Stimulated activated CD8-positive, alpha-beta memory T cell treated with anti-CD3 and anti-CD28 coated beads, Interleukin-15, amount 100 ng/mL, for 24 hours (primary cell): ENCODE measurements at places on chromosomes 11 and 22.

DNA sequence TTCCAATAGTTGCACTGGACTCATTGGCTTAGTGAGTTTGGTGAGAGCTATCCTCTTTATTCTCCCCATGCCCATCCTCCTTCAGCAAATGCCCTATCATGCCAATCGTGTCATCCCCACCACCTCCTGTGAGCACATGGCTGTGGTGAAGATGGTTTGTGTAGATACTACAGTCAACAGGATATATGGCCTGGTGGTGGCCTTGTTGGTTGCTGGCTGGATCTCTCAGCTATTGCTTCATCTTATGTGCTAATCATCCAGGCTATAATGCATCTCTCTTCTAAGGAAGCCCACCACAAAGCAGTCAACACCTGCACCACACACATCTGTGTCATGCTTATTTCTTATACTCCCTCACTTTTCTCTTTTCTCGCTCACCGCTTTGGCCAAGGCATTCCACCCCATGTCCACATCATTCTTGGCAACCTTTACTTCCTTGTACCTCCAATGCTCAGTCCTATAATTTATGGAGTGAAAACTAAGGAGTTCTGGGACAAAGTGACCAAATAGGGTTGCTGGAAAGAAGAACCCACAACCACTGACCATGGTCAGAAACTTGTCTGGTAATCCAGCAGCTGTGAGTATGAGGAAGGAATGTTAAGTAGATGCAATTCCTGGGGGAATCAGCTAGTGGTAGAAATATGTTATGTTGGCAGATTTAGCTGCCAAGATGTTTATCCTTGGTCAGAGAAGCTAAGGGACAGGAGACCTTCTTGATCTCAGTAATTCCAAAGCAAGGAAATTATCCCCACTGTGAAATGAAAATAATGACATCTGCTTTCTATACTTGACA is 16.3 kb upstream of the OR56B1 start:
- no peak for DNase-seq

GRCh38 chr22:46546466-46547178 is 9.2 kb upstream of the CELSR1 start:
- DNase-seq = no peak

DNA sequence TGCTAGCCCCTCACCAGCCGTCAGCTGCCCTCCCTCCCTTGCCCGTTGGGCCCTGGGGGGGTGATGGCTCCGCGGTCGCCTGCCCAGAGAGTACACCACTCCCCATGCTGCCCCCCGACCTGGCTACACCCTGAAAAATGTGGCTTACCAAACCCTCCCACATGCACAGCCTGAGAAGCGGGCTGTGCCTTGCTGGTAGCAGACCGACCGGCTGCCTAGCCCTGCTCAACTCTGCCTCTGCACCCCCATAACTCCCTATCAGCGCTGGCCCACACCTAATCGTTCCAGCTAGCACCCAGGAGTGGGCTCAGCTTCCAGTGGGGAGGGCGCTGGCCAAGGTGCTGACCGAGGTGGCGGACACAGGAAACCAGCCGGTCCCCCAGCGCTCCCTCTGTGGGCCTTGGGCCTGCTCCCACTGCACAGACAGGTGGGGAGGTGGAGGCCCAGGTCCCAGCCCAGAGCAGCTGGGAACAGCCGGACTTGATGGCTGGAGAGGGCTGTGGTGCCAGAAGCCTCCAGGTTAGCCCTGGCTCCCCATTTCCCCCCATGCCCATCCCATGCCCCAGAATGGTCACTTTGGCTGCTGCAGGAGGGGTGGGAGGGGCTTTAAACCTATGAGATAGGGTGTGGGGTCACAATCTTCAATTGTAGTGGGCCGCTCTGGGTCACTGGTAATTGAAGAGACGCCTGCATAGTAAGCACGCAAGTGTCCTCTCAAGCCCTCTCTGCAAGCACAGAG is 32.1 kb upstream of the PRODH start:
- DNase-seq = no peak

DNA sequence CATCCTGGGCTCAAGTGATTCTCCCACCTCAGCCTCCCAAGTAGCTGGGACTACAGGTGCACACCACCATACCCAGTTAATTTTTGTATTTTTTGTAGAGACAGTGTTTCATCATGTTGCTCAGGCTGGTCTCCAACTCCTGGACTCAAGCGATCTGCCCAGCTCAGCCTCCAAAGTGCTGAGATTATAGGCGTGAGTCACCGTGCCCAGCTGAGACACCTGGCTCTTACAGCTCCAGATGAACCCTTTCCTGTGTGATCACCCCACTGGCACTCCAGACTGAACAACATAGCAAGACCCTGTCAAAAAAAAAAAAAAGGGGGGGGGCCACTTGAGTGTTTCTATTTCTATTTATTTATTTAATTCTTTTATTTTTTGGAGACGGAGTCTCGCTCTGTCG is 1.0 kb upstream of the ADSL start:
- no peak for DNase-seq

- no peak for DNase-seq
Measured at GRCh38 chr11:102014756-102015155, 32.5 kb upstream of the CFAP300 start.

DNA sequence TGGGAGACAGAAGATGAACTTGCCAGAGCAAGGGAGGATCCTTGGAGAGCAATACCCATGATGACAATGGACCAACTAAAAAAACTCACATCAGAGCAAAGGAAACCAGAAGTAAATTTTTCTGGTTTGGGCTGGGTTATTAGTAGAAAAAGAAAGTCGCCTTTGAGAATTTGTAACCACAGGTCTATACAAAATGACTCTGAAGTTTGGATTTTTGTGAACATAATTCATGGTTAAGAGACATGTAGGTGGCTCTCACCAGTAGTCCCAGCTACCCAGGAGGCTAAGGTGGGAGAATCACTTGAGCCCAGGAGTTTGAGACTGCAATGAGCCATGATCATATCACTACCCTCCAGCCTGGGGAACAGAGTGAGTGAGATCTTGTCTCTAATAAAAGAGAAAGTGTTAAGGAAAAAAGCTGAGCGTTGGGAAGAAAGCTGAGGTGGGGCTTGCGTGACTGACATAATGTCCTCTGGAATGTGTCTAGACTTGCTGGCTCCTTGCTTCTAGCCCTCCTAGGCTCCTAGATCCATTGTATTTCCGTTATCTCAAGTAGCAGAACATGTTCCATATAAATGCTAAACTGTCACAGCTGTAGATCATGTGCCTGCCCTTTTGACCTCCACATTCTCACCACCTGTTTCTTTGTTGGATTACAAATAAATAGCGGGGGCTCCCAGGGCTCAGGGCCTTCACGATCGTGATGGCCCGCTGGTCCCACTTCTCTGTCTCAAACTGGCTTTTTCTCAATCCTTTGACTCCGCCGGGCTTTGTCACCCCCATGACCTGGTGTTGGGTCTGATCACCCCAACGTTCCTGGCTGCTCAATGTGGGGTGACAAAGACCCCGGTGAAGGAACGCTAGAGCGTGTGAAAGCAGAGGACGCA is 56.2 kb upstream of the SC5D start:
- DNase-seq = no peak

GRCh38 chr22:29484642-29485041 is 4.6 kb downstream of the NEFH start:
- DNase-seq = no peak

DNA sequence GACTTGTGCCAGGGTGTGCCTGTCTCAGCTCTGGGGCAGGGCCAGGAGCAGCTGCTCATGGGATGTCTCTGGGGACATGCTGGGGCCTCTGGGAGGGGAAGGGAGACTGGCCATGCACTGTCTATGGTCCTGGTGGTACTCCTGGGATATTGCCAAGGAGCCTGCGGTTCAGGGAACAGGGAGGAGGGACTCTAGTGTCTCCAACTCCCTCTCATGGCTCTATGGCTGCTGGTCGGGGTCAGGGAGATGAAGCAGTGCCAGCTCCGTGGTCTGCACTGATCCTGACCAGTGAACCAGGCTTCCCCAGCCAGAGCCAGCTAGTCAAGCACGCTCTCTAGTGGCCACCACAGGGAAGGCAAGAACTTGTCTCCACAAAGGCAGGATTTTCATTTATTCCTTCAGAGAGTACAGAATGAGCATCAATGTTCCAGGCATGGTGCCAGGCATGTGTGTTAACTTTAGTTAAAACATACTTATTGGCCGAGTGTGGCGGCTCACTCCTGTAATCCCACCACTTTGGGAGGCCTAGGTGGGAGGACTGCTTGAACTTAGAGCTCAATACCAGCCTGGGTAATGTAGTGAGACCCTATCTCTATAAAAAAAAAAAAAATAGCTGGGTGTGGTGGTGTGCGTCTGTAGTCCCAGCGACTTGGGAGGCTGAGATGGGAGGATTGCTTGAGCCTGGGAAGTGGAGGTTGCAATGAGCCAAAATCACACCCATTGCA is 2.5 kb upstream of the BEST1 start:
- DNase-seq = no peak

- no peak for DNase-seq
Measured at GRCh38 chr22:27778294-27779090, 23.1 kb downstream of the MN1 start.

DNA sequence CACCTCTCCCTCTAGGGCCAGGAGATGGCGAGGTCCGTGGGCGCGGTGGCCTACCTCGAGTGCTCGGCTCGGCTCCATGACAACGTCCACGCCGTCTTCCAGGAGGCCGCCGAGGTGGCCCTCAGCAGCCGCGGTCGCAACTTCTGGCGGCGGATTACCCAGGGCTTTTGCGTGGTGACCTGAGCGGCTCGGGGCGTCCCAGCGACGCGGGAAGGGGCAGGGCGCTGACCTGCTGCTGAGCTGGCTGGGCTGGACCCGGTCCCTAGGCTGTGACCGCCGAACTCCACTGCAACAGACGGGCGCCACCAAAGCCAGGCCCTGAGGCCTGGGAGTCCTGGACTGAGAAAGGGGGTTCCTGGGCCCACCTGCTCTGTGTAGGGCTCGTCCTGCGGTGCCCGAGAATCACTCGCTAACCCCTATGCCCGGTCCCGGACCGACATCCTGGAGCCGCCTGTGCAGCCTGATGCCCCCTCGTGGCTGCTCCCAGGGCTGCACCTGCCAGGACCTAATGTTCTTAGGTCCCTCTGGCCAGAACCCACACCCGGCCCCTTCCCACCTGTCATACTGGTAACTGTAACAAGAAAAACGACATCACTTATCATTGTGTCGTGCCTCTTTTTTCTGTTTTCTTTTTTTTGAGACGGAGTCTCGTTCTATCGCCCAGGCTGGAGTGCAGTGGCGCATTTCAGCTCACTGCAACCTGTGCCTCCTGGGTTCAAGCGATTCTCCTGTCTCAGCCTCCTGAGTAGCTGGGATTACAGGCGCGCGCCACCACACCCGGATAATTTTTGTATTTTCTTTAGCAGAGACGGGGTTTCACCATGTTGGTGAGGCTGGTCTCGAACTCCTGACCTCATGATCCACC is 15.0 kb downstream of the RHOD start:
- DNase-seq = peak; percentile 50

DNA sequence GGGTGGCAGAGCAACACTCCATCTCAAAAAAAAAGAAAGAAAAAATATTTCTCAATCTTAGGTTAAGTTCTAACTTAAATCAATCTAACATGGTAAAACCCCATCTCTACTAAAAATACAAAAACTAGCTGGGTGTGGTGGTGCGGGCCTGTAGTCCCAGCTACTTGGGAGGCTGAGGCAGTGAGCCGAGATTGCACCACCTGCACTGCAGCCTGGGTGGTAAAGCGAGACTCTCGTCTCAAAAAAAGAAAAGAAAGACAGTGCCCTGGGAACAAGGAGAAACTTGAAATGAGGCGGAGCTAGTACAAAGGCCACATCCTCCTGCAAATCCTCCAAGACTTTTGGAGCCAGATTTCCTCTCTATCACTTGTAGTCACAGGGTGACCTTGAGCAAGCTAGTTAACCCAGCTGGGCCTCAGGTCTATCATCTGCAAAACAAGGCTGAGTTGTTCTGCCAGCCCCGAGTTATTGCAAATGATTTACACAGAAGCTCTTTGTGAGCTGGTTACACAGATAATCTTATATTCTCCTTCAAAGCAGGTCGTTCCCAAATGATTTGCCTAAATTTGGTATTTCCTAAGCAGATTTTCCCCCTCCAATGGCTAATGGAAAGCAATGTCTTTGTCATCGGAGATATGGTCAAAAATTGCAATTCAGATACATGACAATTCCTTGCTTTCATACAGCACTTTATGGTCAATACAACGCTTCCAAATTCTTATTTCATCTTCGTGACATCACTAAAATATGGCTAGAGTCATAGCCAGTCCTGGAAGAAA is 1.9 kb downstream of the ANKRD54 start:
- DNase-seq = no peak

- DNase-seq = peak; percentile 55
Measured at GRCh38 chr22:46798366-46799350, 36.2 kb downstream of the TBC1D22A start.

GRCh38 chr22:22827187-22827939 is 60.3 kb upstream of the IGLL5 start:
- DNase-seq = no peak

DNA sequence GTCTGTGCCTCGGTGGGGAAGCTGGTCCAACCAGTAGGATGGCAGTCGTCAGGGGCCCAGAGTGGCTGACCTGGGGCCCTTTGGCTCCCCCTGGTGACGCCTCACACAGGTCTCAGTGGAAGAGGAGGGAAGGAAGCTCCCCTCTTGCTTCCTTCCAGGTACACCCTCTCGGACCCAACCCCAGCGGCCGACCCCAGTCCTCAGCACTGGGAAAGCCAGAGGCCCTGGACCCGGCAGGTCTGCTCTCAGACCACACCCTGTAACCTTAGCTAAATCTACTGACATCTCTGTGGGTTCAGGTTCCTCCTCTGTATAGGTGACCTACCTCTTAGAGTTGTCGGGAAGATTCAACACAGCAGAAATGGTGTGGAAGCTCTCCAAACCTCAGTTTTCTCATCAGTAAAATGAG is 3.4 kb upstream of the SCUBE1 start:
- peak; percentile 36 for DNase-seq

DNA sequence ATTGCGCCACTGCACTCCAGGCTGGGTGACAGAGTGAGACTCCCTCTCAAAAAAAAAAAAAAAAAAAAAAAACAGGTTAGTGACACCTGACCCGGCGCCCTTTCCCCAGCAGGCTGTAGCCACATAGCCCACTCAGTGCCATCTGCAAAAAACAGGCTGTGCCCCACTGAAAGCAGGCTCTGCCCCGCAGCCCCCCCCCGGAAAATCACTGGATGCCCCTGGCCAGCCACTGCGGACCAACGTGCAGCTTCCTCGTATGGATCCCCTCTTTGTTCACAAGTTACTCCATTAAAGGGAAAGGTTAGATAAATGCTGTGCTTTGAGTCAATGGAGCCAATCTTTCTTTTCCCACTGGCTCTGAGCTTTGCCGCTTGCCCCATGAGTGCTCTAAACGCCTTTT is 660.3 kb downstream of the TBC1D22A start:
- no peak for DNase-seq

- DNase-seq = no peak
Measured at GRCh38 chr22:45323695-45324094, 14.0 kb downstream of the FAM118A start.
